AG08395 (cell line): ENCODE measurements at places on chromosomes 4 and X.

DNA sequence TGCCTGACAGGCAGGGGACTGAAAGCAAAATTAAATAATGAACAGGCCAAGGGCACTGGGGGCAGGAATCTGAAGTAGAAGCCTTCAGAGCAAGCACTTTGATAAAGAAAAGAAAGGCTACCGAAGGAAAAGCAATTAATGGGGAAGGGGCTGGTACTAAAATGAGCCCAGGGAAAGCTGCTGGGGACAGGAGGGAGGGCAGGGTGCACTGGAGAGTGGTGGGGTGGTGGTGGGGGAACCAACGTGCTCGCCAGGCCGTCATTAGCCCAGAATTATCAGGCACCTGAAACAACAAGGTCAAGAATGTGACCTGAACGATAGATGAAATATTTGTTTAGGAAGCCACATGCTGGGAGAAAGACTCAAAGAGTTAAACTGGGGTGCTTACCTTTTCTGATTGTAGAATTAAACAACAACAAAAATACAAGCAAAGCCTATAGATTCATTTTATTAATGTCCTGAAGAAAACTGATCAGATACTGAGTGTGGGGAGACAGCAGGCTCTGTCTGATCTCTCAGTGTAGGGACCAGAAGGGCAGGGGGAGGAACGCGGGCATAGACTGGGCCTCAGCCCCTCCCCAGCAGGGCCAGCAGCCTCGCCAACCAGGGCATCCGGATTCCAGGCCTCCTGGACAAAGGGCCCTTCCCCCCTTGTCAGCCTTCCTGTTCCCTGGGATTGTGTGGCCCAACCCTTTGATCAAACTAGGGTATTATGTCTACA is 239.7 kb upstream of the KLF3 start:
- no peak for DNase-seq

DNA sequence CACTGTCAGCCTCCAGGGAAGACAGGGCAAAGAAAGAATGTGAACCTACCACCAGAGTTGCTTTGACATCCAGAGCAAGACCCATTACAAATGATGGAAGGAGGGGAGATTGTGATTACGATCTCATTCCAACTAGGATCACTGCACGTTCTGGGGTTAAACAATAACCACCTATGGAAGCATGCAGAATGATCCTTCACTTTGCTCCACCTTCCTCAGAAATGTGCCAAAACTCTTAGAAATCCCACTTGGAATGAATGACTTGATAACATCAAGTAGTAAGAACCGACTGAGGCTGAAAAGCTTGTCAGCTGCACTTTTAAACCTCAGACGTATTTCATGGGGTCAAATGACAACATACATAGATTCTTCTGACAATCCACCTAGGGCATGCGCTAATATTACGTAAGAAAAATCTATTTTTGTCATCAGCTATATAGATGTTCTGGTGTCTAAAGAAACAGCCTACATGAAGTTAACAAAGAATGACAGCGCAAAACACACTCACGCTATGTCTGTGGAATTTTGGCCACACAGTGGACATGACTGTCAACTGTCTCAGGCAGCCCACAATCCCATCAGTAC is 3.5 kb upstream of the STS start:
- no peak for DNase-seq

- no peak for DNase-seq
These were observed 30.4 kb downstream of the KIT start for GRCh38 chr4:54687887-54688841.

DNA sequence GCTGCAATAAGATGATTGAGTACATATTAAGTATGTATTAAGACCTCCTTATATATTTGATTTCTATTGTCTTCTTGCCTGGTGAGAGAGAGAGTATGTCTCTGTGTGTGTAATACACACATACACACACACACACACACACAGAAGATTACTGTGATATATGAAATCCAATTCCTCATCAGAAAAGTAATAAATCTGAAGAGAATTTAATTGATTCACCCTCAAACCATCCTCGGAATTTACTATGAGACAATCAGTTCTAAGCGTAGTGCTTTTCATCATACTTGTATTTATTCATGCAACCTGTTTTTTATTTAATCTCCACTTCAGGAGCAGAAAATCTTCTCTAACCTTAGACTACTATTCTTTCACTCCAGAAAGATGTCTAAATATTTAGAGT is 62.3 kb upstream of the TLL1 start:
- DNase-seq = no peak

DNA sequence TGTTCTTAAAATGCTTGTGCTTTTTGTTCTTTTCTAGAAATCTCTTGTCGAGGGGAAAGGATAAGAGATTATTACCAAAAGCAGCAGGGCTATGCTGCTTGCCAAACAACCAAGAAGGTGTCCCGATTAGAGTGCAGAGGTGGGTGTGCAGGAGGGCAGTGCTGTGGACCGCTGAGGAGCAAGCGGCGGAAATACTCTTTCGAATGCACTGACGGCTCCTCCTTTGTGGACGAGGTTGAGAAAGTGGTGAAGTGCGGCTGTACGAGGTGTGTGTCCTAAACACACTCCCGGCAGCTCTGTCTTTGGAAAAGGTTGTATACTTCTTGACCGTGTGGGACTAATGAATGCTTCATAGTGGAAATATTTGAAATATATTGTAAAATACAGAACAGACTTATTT is 81.5 kb upstream of the PACRGL start:
- no peak for DNase-seq

- no peak for DNase-seq
These were observed 22.2 kb downstream of the TRMT2B start for GRCh38 chrX:101029665-101030064.

GRCh38 chr4:3464911-3465697 is 2.0 kb downstream of the DOK7 start:
- DNase-seq = no peak

GRCh38 chr4:85937507-85937906 is 422.3 kb downstream of the MAPK10 start:
- no peak for DNase-seq
